Stimulated activated CD4-positive, alpha-beta T cell treated with anti-CD3 and anti-CD28 coated beads, Interleukin-4, amount 100 ng/mL, for 4 hours (primary cell): ENCODE measurements at places on chromosomes 4 and X.

GRCh38 chr4:139209470-139210063 lies 32.5 kb upstream of the ELF2 start:
- no peak for DNase-seq

DNA sequence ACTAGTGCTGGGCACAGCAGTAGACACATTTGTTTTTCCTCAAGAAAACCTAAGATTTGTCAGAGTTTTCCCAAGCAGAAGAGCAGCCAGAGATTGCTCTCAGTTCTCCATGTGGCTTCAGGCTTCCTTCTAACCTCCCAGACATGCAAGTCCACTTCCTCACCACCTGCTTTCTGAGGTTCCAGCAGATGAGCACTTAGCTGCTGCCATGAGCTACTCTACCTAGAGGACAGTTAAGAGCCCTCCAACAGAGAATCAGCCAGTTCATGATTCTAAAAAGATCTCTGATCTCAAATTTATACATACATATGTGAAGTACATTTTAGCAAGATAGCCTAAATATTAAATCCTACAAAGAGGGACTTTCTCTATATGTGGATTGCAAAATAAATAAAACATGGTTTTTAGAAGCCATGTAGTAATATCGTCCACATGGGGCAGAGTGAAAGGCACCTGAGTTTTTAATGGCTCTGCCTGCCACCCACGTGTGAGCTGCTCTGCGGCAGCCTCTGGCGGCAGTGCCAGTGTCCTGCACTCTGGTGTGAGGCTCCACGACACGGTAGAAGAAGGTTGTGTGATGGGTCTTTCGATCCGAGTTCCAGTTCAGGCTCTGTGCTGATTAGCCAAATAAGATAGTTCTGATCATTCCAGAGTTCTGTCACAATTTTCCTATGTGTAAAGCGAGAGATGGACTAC lies 10.3 kb downstream of the CYP4V2 start:
- DNase-seq: peak; percentile 48

- no peak for DNase-seq
These were observed 1.2 kb downstream of the GUCY1A1 start for GRCh38 chr4:155667568-155668511.

GRCh38 chr4:168659741-168660465 lies 163.1 kb downstream of the PALLD start:
- DNase-seq: no peak

DNA sequence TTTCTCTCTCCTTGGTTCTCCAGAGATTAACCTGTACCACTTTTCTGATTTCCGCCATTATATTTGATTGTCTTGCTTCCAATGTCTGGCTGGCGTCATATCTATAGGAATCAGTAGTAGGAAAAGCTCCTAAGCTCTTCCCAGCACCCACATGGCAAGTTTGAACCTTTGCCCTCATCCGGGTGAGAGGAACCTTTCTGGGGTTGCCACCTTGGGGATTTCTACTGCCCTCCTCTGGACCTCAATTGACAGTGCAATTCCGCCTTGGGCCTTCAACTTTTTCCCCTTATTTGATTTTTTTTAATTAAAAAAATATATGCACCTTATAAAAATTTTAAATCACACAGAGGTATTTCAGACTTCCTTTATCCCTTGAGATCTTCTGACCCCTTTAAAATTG lies 2.0 kb upstream of the CXorf66 start:
- DNase-seq: no peak

GRCh38 chr4:108325561-108325960 lies 156.8 kb upstream of the LEF1 start:
- DNase-seq: no peak

DNA sequence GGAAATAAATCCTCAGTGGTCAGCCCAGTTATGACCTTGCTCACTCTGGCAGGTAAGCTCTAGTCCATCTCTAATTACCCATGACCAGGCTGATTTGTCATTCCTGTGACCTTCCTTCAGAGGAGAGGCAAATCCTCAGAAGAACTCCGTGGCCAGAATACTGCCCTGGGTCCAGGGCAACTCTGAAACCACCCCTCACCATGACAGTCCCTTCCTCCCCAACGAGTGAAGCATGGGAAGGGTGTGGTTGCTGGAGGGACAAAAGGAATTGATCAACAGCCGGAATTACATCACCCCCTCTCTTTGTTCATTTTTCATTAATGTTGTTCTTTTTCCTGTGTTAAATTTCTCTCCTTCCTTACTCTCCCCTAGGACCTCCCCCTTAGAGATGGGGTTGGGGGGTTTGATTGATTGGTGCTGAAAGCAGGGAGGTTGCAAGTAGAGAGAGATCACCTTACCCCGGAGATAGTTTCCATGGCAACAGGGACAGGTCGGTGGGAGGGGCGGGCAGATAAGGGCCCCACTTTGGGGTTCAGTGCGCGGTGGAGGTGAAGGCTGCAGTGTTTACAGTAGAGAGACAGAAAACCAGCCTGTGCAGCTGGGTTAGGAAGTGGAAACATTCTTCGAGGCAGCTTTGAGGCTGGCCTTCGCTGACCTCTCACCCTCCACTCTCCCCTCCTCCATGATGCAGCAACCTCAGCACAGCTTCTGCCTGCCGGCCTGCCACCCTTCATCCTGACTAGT lies 647.4 kb downstream of the BCOR start:
- DNase-seq: no peak

- peak; percentile 38 for DNase-seq
These were observed 18.0 kb downstream of the RPS3A start for GRCh38 chr4:151117371-151117962.

DNA sequence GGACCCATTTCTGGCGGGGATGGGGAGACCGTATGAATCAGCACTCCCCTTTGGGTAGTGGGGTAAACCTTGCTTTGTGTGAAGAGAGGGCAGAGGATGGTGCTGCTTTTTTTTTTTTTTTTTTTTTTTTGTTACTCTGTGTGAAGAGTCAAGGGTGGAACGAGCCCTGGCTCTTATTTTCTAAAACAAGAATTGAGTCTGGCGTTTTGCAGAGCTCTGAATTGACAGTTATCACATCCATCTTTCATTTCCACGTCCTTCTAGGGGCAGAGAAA lies 1.2 kb downstream of the SLAIN2 start:
- DNase-seq: no peak

DNA sequence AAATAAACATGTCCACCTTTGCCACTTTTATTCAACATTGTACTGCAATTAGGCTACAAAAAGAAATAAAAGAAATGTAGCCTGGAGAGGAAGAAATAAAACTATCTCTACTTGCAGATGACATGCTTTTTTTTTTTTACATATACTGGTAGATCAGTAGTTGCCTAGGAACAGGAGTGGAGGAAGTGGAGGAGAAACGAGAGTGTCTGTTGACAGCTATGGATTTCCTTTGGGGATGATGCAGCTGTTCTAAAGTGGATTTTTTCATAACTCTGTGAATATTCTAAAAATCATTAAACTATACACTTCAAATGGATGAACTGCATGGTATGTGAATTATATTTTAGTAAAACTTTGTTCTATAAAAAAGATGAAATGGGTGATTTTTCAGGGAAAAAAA lies 116.4 kb downstream of the ANAPC4 start:
- DNase-seq: no peak

- DNase-seq: no peak
These were observed 162.7 kb downstream of the SHOX start for GRCh38 chrX:793216-793770.

GRCh38 chrX:35040871-35041270 lies 98.3 kb downstream of the FAM47B start:
- no peak for DNase-seq

- no peak for DNase-seq
These were observed 13.2 kb downstream of the MTTP start for GRCh38 chr4:99587803-99588202.

DNA sequence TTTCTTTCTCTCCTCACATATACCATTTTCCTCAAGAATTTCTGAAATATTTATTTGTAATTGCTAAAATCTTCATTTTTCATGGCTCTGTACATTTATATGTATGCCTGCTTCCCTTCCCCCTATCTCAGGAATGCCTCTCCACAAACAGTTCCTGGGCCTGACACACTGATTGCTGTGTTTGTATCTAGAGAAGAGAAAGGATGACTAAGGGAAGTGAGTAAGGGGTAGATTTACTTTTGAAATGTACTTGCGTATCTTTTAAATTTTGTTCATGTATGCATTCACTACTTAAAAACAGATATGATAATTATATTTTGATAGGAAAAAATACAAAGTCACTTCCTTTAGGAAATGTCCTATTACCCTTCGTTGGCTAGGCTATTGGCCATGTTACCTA lies 790.8 kb downstream of the PCDH18 start:
- DNase-seq: no peak

DNA sequence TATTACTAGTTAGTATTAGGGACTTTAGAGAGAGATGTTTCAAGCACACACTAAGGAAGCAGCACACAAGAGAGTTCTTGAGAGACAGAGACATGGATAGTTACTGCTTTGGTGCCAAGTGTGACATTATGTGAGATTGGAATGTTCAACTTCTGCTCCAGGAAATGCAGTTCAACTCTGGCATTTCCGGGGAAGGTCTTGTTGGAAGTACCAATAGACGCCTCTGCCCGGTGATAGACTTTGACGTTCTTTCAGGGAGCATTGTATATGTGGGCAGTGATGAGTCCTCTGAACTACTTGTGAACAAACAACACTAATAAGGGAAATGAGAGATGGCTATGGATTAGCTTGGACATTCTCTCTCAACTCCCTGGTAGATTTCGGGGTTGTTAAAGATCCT lies 638.1 kb upstream of the BOD1L1 start:
- no peak for DNase-seq

- no peak for DNase-seq
These were observed 241.4 kb upstream of the PGRMC2 start for GRCh38 chr4:128528793-128529553.

DNA sequence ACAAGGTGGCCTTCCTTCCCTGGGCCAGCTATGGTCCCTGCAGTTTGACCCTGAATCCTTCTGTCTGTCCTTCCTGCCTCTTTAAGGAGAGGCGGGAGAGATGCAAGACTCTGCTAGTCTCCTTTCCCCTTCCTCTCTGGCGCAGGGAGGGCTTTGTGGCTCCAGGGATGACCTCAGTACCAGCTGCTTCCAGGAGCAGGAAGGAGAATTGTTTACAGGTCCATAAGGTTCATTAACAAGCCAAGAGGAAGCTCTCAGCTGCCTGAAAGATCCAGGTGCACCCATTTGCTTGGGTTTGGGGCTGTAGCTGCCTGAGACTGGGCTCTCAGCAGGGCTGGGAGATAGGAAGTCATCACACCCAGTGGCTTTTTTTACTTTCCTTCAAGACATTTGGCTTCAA lies 4.0 kb upstream of the FATE1 start:
- no peak for DNase-seq

DNA sequence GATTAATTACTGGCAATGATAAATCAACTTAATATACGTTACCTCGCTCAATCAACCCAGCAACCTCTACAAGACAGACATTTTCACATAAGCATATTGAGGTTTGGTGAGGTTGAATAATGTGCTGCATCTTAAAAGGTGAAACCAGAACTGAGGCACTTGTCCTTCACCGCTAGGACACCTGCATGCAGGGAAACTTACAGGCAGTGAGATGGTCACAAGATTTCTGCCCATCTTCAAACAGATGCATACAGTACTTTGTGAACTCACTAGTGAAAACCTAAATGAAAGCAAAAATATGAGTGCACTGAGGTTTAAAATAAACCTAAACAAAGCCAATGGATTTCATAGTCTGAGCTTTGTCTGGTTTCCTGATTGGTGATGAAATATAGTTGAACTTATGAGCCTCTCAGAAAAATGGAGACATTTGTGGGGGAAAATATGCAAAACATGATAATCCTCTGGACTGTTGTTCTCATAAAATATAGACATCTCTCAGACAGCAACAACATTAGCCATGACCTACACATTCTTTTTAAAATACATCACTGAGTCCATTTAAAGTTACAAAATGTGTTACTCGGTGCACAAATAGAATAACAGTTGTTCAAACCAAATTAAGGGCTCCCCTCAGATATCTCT lies 20.9 kb upstream of the PRSS12 start:
- no peak for DNase-seq

DNA sequence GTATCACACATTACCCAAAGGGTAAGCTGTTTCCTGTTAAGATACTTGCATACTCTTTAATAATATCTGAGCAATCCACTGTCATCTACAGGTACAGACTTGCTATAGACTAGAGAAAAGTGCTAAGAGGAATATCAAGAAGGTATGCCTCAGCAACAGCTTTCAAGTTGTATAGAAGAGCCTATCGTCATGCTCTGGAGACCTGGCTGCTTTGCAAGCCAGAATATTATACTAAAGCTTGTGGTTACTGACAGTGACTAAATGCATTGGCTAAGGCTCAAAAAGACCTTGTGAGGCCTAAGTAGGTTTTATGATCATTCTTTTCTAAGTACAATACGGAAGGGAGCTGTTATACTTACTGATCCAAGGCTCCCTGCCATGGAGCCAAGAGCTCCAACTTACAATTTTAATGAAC lies 11.3 kb downstream of the LAMP2 start:
- DNase-seq: no peak

DNA sequence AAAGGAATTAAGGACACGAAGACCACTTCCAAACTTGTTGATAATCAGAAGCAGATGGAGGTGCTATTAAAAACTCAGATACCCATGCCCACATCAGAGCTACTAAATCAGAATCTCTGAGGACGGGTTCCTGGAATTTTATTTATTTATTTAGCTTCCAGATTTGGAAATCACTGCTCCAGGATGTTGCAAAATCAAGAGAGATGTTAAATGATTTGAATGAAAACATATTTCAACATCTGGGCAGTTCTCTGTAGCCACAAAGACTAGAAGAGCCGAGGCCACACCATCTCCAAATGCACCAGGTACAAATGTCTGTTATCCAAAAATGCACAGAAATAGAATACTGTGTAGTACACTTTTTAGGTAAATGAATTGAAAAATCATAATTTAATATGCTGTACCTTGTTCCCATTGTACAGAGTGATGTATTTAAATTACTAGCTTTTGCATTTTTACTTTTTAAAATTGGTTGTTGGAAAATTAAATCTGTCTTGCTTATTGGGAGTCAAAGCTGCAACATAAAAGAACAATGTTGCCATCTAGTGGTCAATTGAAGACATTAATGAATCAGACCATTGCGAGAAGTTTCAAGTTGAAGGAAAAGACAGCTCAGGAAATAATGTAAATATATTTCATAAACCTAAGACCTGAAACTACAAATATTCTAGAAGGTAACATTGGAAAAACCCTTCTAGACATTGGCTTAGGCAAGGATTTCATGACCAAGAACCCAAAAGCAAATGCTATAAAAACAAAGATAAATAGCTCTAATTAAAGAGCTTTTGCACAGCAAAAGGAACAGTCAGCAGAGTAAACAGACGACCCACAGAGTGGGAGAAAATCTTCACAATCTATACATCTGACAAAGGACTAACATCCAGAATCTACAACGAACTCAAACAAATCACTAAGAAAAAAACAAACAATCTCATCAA lies 151.3 kb upstream of the TTC29 start:
- DNase-seq: no peak
